HepG2 (cell line): ENCODE measurements at places on chromosomes 16 and 17.

GRCh38 chr17:27530764-27531391, 74.6 kb downstream of the KSR1 start:
- peak; percentile 34 for DNase-seq

DNA sequence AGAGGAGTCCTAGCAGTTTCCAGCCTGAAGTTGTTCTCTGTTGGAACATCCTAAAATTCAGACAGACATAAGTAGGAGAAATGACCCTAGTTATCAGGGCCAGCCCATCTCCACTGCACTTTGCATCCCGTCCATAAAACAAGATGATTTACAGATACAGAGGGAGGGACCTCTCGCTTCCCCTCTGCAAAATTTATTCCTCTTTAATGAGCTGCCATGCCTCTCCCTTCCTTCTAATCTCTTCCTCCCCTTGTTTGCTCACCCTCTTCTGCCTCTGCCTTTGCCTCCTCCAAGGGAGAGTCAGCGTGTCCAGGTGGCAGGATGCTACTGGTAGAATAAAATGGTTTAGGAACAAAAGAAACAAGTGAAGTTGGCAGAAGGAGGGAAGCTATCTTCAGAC, 351.3 kb downstream of the SOX9 start:
- DNase-seq: no peak

GRCh38 chr16:23700509-23700908, 12.5 kb downstream of the ERN2 start:
- no peak for DNase-seq

DNA sequence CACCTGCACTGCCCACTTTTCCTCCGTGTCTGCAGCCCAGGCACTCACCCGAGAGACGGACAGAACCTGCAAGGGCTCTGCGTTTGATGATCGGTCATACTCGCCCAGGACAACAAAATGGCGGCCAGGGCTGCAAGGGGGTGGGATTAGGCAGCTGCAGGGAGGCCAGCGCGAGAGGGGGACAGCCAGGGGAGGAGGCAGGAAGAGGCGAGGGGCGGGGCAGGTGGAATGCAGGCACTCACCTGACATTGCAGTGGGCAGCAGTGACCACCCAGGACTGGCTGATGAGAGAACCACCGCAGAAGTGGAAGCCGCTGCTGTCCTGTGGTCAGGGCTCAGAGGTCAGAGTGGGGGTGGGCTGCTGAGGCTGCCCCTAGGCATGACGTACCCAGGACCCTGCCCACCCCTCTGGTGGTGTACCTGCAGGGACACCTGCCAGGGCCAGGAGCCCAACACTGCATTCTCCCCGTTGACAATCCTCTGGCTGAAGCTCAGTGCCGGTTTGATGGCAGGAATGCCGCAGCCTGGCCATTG, 917 bp downstream of the CTRL start:
- no peak for DNase-seq

DNA sequence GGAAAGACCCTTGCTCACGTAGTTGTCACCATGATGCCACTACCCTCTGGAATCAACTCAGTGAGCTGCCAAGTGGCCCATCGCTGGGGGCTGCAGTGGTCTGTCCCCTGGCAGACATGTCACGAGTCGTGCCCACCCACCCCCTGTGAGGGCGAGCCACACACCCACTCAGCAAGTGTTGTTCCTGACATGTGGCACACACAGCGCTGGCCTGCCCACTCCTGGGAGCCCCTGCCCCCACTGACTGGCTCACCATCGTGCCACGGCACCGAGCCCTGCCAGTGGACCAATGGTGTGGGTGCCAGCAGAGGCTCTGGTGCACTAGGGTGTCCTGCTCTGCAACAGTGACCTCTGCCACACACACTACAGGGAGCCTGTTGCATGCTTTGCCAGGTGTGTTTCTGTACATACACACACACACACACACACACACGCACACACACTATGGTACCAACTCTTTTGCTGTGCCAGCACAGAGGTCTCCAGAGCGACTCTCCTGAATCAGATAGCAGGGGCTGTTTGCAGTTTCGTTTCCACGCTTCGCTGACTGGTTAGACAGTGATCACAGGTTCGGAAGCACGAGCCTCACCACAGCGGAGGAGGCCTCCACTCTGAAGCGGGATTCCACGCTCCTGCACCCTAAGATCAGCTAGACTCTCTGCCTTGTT, 7.7 kb downstream of the RTN4RL1 start:
- DNase-seq: no peak

DNA sequence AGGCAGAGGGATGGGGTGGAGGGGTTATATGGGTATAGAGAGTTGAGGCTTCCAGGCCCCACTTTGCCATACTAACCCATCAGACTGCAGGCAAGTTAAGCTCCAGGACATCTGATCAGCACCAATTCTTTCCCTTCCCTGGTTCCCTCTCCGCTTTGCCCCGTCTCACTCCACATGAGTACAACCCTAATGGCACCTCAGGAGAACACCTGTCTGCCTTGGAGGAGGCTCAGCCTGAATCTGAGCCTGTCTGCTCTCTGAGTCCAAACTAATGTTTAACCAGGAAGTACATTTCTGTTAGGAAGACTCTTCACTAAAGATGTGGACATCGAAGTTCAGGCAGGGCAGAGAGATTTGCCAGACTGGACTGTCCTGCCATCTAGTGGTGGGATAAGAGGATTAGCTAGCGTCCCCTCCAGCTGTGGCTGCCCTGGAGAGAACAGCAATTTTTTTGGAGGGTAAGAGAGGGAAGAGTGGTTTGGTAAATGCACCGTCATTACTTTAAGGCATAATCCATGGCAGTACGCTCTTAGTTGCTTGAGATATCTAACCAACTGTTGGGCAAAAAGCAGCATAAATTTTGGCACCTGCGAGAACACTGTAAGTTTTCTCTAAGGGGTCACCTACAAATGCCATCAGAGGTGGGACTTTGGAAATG, 29.2 kb upstream of the LRRC75A start:
- peak; percentile 87 for DNase-seq

DNA sequence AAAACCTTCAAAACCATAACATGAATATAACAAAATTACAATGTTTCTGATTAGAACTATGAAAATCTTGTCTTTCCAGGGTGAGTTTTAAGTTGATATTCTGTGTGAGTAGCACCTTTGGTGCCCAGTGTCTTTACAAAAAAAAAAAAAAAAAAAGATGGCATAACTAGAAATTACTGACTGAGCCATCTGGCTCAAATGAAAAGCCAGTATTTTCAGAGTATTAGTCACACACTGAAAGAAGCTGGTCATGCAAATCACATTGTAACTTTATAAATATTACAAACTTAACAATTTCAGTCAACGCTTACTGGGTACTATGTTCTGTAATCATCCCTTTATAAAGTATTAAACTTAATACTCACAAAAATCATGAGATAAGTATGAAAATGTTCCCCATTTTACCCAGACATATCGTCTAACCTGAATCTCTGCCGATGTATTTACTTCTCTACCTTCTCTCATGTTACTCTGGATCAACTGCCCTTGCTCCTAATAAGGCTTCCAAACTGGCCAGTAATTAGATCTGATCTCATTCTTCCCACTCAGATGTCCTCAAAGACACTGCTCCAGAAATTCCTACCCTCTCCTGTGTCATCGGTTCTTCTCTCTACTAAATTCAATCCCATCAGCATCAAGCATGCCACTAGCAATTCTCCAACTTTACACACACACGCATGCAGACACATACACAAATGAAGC, 25.4 kb downstream of the UBE2G1 start:
- no peak for DNase-seq

DNA sequence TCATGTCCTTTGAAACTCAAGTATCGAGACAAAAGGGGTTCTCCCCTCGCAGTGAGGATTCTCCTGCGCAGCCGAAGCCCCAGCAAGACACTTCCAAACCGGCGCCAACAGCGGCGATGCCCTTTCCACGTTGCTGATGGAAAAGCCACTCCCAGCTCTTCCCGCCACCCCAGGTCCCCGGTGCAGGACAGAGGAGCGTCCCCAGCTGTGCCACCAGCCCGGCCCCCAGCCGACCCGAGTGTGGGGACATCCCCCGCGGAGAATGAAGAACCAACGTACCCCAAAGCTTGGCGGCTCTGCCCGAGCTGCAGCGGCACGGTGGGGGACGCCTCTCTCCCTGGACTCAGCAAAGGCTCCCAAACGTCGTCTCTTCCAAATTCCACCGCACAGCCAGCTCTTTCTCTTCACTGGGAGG, 573 bp downstream of the CHST6 start:
- no peak for DNase-seq

- peak; percentile 50 for DNase-seq
Measured at GRCh38 chr16:58020628-58021521, 4.7 kb upstream of the MMP15 start.

- no peak for DNase-seq
Measured at GRCh38 chr17:20202141-20202621, 193.0 kb downstream of the SPECC1 start.

DNA sequence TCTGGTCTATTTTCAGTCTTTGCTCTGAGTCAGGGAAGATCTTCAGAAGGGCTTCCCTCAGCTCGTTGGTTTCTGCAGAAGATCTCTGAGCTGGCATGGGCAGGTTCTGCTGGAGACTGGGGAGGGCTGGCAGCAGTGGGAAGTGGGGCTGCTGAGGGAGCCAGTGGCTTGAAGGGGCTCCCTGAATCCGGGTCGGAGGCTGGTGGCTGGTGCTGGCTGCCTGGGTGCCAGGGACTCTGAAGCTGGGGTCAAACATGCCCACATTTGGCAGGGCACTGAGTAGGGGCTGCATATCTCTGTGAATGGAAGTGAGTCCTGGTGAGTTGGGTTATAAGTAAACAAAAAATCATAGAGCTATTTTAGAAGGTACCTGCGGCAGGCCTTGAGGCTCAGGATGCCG, 67.0 kb downstream of the N4BP1 start:
- DNase-seq: no peak

GRCh38 chr17:59526451-59526850, 39.0 kb upstream of the DHX40 start:
- no peak for DNase-seq

DNA sequence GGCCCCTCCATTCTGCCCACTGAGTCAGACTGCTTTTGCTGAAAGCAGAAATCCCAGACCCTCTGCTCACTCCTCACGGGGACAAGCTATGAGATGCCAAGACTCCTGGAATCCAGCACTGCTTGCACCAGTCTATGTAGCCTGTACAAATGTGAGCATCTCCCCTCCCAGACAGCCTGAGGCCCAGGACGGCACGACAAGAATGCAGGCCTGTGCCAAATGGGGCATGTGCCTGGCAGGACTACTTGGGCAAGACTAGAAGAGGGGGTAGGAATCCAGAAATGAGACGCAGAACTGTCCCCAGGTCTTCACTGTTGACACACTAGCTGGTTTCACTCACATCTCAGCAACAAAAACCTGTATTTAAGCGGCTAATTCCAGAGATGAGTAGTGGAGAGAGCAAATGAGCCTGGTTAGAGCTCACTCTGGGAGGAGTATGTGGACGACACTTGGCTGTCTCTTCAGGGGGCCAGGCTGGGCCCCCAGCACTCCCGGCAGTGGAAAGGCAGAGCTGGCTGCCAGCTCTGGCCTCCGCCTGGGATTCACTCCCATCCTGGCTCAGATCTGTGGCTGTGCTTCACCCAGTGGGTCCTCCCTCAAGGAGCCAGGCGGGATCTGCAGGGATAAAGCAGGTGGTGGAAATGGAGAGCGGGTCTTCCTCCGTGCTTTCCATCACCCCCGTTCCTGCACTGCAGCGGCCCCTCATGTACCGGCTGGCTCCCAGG, 2.9 kb upstream of the MYO1C start:
- no peak for DNase-seq

DNA sequence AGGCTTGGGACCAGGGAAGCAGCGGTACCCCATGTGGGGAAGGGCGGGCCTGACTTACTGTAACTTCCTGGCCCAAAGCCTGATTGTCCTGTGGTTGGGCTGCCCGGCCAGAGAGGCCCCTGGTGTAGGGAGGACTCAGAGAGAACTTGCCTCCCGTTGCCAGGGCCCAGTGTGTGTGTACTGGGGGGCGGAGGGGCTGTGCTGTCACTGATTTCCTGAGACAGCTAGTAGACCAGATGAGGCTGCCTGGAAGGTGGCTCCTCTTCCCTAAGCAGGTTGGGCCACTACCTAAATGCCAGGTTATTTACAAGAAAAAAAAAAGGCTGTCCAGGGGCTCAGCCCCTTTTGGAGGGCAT, 16.7 kb downstream of the SOCS3 start:
- DNase-seq: no peak

- no peak for DNase-seq
Measured at GRCh38 chr17:65514082-65514481, 47.4 kb downstream of the AXIN2 start.

DNA sequence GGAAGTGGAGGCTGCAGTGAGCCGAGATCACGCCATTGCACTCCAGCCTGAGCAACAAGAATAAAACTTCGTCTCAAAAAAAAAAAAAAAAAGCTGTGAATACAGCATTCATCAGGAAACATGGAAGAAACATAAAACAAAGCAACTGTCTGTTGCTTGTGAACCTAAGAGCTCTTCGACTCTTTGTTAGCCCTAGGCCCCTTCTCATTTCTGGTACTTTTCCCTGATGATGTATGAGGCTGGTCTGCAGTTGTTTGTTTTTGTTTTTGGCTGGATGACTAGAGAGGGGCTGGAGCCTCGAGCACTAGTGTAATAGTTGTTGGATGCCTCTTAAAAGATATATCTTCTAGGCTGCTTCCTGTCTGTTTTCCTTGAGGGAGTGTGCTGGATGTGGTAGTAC, 113.5 kb downstream of the MAP2K6 start:
- DNase-seq: no peak

- DNase-seq: peak; percentile 77
Measured at GRCh38 chr17:50931144-50931908, 65.2 kb upstream of the TOB1 start.

DNA sequence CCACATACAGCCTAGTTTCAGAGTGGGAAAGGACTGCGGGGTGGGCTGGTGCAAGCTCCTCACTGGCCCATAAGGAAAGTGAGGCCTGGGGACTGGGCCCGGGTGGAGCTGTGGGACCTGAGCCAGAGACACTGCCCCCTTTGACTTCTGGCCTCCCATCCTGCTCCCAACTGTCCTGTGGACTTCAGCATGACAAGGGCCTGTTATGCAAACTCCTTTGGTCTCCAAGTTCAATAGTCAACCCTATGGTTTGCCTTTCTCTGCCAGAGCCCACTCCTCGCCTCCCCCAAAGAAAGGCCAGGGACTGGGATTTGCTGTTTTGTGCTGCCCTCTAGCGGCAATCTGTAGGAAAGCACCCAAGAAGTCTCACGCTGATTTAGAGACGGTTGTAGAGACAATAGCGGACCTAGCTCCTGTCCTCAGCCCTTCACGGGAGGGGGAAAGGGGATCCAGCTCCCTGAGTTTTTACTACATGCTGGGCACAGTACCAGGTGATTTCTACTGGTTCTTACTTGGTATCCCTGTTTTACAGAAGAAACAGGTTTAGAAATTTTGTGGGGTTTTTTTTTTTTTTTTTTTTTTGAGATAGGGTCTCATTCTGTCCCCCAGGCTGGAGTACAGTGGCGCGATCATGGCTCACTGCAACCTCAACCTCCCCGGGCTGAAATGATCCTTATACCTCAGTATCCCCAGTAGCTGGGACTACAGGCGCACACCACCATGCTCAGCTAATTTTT, 1.2 kb upstream of the TLCD3B start:
- DNase-seq: peak; percentile 82

DNA sequence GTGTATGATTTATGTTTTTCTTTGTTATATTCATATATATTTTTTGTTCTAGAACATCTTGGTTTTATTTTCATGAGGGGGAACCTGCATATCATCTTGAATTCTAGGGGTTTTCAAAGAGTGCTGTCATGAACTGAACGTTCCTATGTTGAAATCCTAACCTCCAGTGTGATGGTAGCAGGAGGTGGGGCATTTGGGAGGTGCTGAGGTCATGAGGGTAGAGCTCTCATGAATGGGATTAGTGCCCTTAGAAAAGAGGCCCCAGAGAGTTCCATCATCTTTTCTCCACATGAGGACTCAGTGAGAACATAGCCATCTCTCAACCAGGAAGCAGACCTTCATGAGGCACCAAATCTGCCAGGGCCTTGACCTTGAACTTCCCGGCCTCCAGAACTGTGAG, 34.6 kb upstream of the CCDC182 start:
- DNase-seq: no peak
